Hepatocyte (in vitro differentiated cells): ENCODE measurements at places on chromosomes 4 and X. TPM values are rescaled to one million over a fixed set of nuclear protein-coding genes. Genes with fewer than 3 reads are reported as not detected.

DNA sequence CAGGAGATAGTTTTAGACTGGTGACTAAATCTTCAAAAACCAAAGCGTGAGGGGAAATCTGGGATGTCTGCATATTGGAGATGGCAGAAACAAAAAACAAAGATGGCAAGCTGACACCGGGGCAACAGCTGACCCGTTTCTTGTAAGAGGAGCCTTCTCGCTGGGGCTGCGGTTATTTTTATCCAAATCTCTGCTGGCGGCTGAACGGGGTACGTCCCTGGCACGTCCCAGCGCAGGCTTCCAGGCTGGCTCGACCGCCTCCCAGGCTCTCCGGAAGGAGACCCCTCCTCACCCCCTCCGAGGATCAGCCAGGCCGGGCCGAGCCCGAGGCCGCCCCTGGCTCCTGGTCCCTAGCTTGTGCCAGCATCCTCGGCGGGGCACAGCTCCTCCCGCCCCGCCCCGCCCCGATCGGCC lies 403 bp downstream of the SGCB start:
- DNase-seq: no peak

GRCh38 chr4:105936901-105937300 lies 41.6 kb downstream of the NPNT start:
- no peak for DNase-seq

- DNase-seq: peak; percentile 64
Observed at GRCh38 chrX:20067709-20068561, 48.8 kb downstream of the MAP7D2 start.

DNA sequence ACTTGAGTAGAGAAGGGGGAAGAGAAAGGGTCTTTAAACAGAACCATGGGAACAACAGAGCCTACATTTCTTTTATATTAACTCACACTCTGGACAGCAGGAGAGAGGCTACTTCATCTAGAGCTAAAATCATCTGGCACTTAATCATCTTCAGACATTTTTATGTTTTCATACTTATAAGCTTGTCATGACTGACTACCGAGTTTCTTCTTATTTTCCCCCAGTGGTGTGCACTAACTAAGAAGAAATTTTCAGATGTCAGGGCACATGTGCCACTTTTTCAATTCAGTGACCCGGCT lies 11.8 kb upstream of the RTL5 start:
- DNase-seq: no peak

- no peak for DNase-seq
Observed at GRCh38 chr4:24643774-24644520, 59.6 kb upstream of the DHX15 start.

- no peak for DNase-seq
Observed at GRCh38 chr4:104930298-104930697, 216.4 kb upstream of the TET2 start.

DNA sequence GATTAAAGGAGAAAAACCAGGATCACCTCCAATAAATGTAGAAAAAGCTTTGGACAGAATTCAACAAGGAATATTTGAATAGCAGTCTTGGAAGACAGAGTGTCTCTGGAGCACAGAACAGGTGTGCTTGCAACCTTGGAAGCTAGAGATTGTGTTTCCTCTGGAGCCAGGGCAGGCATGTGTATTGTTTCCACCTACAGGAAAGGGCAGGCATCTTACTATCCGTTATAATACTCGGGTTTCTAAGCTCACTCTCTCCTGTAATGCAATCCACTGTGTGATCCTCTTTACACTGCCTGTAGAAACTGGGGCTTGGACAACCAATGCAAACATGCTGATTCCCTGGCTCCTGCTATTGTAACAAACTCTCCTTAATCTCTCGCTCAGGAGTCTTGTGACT lies 14.4 kb downstream of the CCDC110 start:
- no peak for DNase-seq

DNA sequence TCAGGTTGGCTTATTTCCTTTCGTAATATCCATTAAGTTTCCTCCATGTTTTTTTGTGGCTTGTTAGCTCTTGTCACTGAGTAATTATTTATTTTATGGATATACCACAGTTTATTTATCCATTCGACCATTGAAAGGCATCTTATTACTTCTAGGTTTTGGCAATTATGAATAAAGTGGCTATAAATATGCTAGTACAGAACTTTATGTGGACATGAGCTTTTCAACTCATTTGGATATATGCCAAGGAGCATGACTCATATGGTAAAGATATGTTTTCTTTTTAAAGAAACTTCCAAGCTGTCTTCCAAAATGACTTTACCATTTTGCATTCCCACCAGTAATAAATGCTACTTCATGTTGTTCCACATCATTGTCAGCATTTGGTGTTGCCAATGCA lies 803.6 kb downstream of the GLUD2 start:
- no peak for DNase-seq

GRCh38 chrX:18962329-18962728 lies 21.6 kb downstream of the PHKA2 start:
- no peak for DNase-seq

DNA sequence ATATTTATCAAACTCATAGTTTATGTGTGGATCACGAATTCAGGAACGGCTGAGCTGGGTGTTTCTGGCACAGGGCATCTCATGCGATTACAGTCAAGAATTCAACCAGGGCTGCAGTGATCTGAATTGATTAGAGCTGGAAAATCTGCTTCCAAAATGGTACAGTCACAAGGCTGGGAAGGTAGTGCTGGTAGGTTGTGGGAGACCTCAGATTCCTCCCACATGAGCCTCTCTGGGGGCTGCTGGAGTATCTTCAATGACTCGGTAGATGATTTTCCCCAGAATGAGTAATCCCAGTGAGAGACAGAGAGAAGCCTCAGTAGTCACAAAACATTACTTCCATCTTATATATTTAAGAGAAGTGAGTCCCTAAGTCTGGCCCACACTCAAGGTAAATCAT lies 36.2 kb upstream of the PRDX4 start:
- DNase-seq: no peak

DNA sequence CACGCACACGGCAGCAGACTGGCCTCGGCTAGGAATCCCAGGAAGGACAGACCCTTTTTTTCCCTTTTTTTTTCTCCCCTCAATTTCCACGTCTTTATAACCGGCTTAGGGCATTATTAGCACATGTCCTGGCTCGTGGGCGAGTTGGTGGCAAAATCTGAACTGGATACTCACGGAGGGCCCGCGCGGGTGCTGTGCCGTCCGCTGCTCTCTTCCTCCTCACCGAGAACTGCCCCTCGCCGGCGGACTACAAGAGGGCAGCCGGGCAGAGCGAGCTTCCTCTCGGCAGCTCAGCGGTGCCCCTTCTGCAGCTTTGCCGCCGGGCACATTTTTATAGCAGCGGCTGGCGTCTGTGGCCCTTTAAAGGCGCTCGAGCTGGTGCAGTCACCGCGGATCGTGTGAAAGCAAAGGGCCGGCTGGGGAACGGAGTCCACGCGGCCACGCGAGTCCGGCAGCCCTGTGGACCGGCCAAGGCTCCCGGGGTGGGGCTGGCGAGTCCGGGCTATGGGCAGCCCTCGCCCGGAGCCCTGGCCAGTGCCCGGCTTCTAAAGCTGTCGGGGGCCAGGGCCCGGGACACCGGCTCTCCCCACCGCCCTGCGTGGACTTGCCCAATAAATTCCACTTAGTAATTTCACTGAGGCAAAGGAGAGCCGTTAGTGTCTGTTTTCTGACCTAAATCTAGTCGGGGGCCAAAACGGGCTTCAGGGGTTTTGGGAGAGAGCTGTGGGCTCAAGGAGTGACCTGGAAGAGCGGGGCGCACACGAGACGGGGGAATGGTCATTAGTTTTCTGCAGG lies 1.3 kb upstream of the CITED1 start:
- DNase-seq: peak; percentile 48

DNA sequence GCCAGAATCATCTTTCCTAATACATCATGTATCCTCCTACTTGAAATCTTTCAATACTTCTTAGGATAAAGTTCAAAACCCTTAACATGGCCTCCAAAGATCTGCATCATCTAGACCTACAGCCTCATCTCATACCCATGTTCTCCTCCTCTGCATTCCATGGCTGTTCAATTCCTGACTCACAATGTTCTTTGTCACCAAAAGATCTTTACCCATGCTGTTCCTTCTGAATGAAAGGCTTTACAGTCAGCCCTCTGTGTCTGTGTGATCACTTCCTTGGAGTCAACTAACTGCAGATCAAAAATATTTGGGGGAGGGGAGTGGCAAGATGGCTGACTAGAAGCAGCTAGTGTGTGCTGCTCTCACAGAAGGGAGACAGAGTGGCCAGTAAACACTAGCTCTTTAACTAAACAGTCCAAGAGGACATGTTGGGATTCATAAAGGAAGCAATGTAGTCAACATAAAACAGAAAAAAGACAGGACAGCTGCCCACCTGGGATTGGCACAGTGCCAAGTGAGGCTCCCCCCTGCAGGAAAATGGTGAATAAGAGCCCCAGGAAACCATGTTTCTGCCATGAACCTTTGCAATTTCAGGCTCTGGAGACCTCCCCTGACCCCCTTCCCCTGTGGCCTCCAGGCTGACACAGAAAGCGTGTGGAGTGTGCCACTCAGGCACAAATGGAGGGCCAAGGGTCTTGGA lies 31.9 kb downstream of the CBR4 start:
- no peak for DNase-seq

DNA sequence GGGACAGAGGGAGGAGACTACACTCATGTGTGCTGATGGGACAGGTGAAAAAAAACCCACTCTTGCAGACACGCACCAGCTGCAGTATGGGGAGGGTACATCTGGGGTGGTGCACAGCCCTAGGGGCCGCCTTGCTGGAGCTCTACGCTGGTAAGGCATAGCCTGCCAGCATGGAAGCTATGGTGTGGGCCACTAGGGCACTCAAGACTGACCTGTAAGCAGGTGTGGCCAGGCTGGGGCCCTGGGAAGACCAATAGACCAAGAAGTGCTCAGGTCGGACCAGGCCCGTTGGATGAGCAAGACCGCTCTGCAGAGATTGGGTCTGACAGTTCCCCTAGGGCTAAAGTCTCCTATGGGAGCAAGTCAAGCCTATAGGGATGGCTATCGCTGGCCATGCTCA lies 314.8 kb downstream of the FAM47A start:
- DNase-seq: no peak

DNA sequence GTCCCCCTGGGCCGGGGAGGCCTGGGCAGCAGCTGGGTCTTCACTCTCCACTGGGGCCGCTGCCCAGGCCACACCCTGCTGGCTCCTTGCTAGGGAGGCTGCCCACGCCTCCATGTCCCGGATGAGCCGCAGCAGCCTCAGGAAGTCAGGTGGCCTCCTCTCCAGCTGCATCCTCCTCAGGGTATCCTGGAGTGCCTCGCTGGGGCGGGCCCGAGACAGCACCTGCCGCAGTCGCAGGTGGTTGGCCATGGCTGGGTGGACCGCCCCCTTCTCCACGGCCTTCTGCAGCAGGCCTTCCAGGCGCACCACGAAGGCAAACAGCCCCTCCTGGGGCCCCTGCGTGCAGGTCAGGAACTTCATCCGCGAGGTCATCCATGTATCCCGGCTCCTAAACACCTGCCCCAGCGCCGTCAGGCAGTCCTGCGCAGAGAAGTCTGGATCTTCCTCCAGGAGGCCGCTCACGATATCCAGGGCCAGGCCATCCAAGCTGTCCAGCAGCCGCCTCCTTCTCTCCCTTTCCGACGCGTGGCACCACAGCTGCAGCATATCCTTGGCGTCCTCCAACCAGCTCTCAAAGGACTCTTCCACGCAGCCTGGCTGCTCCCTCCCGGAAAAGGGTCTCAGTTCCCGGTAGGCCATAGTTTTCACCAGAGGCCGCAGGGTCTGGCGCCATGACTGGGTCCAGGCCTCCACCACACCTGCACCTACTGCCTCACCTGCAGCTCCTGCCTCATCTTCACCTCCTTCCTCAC lies 2.1 kb downstream of the PNMA6F start:
- no peak for DNase-seq

DNA sequence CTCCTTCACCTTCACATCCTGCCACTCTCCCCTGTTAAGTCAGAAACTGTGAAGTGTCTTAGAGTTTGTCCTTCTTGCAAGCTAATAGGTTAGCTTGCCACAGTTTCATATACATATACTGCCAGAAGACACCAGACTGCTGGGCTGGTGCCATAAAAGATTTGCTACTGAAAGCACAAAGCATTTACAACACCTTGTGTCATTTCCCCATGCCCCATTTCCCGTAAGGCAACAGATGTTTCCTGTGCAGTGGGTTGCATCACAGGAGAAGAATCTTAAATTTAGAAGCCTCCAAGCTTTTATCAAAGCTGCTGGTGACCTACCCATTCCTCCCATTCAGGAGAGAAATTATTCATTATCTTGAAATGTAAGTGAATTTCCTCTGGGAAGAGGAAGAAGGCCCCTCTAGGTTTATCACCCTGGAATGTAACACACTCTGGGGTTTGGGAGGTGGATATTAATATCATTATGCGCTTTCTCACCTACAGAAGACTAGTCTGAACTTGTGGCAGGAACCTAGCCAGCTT lies 34.5 kb upstream of the RAB33B start:
- DNase-seq: peak; percentile 19

DNA sequence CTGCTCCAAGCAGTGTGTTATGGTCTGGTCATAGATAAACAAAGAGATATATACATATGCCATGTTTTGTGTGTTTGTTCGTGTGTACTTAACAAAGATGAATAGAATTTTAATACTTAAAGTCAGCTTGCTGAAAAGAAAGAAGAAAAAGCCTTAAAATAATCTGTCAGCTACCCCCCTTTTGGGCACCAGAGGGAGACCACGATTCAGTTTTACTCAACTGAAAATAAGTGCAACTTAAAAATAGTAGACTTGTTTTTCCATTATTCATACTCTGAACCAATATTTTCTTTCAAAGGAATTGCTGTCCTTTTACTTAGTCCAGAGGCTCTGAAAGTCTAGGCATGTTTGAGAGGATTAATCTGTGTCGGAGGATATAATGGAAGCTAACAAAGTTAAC lies 181.7 kb upstream of the AGTR2 start:
- DNase-seq: no peak

GRCh38 chrX:72271091-72271788 lies 5.8 kb downstream of the RPS4X start:
- no peak for DNase-seq

DNA sequence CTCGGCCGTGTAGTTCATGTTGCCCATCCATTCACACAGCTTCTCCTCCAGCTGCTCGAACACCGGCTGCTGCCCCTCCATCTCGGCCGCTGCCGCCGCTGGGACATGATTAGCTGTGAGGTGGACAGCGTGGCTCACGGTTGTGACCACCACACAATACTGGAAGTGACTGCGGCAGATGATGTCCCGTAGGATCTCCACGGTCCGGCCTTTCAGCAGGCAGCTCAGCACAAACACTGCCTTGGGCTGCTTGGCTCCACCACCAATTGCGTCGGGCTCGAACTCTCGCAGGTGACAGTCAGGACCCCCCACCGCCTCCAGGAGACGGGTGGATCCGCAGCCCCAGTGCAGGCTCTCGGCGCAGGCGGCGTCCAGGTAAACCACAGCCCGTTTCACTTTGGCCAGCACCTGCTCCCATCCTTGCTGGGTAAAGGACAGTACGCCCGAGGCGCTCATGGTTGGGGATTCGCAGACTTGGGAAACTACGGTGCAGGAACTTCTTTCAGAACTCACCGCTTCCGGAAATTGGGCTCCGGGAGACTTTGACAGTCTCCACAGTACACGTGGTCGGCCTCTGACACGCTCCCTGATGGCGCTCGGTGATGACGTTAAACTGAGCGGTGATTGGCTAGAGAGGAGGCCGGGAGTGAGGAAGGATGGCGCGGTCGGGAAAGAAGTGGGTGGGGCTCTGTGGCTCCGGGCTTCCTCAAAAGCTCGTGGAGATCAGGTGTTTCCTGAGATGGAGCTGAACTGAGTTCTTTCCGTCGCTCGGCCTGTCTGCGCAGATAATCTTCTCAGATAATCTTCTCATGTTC lies at the start of gene SCFD2:
SCFD2 (minus strand) TSS at position 576 of the 815 bp plus-strand sequence.
- peak; percentile 97 for DNase-seq

FSTL5 gene
- 0.29 TPM in 1 of 2 replicates, not detected in the other for polyA plus RNA-seq

PPEF2 gene
- polyA plus RNA-seq: not detected in 2 replicates

CXCL5 gene
- polyA plus RNA-seq: 22.4 and 31.3 TPM in 2 replicates

SERPINA7 gene
- 33.5 and 47.5 TPM in 2 replicates for polyA plus RNA-seq

SH3TC1 gene
- polyA plus RNA-seq: 30.3 and 41.2 TPM in 2 replicates

F9 gene
- polyA plus RNA-seq: 1.5 and 2.8 TPM in 2 replicates

TBC1D9 gene
- 10.0 and 10.5 TPM in 2 replicates for polyA plus RNA-seq
